ENCODE measurements at places on chromosomes 6 and 20.

DNA sequence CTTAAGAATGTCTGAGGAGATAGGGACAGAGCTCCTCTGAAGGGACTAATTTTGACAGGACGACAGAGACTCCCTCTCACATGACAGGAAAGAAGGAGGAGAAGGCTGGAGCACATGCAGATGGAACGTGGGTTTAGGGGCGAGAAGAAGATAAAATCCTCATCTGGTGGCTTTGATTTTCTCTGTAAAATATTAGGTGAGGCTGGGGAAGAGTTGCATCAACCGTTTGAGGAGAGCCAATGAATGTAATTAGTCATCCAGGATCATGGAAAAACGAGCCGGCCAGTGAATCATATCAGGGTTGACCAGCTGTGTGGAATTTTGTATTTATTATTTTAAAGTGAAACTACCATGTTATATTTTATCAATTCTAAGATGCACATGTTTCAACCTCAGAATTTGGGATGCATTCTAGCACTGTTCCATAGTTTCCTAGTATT is 46.9 kb upstream of the ADGRF4 start:
- no peak for DNase-seq

DNA sequence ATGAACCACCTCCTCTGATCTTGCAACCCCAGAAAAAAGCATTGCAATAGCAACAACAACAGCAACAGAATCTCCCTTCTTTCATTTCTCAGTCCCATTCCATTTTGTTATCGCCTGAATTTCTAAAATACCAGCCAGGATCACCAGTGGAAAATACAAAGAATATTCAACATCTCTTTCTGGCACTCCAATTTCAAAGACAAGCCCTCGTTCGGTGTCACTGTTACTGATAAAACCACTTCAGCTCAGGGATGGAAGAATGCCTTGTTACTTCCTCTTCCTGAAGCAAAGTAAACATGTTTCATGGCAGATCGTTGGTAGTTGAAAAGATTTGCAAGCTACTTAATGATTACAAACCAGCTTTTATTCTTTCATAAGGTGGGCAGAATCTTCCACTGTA is 94.0 kb upstream of the SPTLC3 start:
- DNase-seq = no peak

DNA sequence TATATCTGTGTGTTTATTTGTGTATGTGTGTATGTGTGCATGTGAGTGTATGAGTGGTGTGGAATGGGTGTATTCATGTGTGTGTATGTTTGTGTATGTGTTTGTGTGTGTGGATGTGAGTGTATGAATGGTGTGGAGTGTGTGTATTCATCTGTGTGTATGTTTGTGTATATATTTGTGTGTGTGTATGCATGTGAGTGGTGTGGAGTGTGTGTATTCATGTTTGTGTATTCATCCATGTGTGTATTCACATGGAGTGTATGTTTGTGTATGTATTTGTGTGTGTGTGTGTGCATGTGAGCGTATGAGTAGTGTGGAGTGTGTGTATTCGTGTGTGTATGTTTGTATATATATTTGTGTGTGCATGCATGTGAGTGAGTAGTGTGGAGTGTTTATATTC is 66.6 kb downstream of the PPP1R14C start:
- DNase-seq = no peak

GRCh38 chr6:43457643-43458042 is 2.3 kb upstream of the DLK2 start:
- DNase-seq = no peak

- DNase-seq = no peak
These were observed 219 bp downstream of the ISM1 start for GRCh38 chr20:13221313-13221672.

- DNase-seq = no peak
These were observed 744 bp downstream of the STAU1 start for GRCh38 chr20:49187330-49187850.

GRCh38 chr6:40631744-40632143 is 44.6 kb upstream of the LRFN2 start:
- no peak for DNase-seq

- DNase-seq = no peak
These were observed 42.3 kb downstream of the ASXL1 start for GRCh38 chr20:32400476-32400875.

DNA sequence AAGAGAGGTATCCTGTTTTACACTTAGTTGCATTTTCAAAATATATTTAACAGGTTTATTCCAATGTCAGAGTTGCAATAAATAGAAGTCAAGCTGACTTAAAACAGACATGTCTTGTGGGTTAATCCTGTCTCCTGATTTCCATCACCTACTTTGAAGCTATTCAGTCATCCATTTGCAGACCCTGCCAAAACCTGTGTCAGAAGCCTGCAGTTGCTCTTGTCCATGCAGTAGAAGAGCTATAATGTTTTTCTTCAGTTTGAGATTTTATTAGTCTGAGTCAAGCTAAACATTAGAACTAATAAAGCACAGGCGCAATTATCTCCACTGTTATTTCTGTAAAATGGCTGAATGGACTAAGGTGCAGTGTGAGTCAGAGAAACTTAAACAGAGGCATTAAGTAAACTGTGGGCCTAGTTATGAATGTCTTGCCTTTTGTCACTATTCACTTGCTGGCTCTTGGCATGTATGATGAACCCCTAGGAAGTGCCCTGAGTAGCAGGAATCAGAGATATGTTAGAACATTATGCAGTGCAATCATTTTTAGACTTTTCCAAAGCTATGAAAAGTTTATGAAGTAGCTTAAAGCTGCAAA is 11.0 kb upstream of the HDGFL1 start:
- no peak for DNase-seq
